Activated CD4-positive, alpha-beta T cell treated with anti-CD3 and anti-CD28 coated beads for 48 hours (primary cell): ENCODE measurements at places on chromosomes 7 and 10.

- DNase-seq: no peak
These were observed 43.9 kb downstream of the DOCK4 start for GRCh38 chr7:112162142-112162766.

- DNase-seq: no peak
These were observed 55.2 kb downstream of the HIPK2 start for GRCh38 chr7:139722604-139723003.

DNA sequence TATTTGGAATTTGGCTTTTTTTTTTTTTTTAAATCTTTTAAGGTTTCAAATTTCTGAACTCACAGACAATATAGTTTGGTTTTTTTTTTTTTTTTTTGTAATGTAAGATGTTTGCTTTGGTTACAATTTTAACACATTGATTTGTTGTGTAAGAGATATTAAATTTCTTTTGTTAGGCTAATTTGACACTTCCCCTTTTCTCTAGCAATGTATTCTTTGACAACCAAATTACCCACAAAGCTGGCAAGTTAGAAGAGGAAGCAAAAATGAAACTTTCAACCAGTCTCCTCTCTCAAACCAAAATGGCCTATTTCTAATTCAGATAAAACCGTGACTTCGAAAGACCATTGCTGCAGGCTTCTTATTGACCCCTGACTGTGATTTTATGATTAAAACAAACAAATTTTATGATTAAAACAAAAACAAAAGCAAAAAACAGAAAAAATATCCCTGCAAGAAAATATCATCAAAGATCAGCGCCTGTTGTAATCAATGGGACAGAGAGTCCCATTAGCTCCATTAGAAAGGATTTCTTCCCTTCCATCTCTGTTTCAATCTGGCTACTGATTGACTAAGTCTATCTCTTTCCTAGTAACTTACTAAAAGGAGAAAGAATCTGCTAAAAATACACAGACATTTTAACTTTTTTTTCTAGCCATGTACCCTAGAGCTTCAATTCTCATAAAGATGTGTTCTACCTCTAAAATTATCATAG, 489.2 kb downstream of the MDFIC start:
- no peak for DNase-seq

DNA sequence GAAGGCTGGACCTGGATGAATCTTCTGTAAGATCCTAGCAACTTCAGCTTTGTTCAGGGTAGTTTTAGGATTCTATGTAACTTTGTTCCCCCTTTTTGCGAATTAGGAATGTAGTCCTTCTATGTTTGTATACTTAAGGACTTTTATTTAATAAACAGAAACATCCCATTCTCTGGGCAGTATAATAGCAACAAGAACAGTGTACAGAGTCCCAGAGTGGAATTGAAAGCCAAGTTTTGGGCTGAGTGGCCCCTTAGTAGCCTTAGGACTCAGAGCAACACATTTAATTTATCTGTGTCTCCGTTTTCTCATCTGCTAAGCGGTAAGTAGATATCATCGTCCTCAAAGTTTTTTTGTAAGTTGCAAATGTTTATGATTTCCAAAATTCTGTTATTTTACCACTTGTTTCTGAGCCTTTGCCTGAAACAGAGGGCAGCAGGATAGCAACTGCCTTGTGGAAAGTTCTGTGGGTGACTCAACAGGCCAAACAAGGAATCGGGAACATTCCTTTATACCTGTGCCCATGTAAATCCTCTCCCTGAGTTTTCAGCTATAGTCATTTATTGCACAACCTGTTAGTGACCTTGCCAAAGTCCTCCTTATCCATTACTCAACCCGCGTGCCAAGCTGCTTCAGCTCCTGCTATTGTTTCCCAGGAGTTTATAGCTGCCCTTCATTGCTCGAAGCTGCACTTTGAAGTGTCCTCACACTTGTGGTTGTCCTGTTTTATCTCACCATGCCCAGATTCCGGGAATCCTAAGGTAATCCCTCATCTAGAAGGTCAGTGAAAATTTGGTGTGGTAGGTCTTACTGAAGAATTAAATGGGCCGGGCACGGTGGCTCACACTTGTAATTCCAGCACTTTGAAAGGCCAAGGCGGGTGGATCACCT, 199.1 kb upstream of the AHR start:
- no peak for DNase-seq

DNA sequence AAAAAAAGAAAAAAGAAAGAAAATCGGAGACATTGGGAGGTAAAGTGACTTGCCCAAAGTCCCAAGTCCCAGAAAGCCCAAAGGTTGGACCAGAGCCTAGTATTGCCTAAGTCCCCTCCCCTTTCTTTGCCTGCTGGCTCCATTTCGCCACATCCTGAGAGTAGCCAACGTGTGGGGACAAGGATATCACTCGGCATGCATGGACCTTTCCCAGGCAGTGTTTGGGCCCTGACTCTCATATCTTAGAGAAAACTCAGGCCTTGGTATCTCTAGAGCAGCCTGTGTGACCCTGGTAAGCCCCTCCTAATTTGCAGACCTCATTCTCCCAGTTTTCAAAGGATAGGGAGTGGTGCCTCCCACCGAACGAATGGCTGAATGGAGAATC, 294.2 kb upstream of the ZMIZ1 start:
- DNase-seq: no peak

GRCh38 chr10:84424731-84425167, 96.4 kb downstream of the CCSER2 start:
- DNase-seq: peak; percentile 14
